PC-3 (cell line): ENCODE measurements at places on chromosomes 16 and 17.

DNA sequence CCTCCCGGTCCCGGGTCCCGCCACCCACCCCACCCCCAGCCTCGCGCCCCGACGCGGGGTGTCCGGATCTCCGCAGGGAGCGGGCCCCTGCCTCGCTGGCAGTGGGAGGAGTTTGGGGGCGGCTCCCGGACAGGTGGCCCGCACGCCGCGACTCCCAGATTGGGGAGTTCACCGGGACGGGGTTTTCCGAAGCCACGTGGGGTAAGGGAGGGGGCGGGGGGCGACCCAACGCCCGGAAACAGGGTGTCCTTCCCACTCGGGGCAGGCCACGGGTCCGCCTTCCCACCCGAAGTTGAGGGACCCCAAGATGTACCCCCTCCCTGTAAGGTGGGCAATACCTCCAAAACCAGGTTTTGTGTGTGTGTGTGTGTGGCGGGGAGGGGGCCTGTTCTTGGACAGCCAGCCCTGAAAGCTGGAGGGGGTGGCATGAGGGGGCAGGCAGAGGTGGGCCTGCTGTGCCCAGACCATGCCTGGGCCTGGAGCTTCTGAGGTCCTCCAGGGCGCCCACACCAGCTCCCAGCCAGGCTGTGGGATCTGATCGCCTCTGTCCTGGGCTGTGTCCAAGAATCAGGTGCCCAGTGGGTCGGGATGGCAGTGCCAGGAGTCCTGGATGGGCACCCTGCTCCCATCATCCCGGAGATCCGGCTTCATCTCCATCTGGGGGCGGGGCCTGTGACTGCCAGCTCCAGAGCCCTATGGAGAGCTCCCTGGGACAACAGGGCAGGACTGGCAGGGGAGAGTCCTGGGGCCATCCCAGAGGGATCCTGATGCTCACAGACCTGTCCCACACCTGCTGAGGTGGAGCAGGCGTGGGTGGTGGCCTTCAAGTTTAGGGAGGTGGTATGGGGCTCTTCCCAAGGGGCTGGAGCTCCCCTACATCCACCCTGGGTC lies 767 bp downstream of the SYNGR2 start:
- DNase-seq: peak; percentile 84

DNA sequence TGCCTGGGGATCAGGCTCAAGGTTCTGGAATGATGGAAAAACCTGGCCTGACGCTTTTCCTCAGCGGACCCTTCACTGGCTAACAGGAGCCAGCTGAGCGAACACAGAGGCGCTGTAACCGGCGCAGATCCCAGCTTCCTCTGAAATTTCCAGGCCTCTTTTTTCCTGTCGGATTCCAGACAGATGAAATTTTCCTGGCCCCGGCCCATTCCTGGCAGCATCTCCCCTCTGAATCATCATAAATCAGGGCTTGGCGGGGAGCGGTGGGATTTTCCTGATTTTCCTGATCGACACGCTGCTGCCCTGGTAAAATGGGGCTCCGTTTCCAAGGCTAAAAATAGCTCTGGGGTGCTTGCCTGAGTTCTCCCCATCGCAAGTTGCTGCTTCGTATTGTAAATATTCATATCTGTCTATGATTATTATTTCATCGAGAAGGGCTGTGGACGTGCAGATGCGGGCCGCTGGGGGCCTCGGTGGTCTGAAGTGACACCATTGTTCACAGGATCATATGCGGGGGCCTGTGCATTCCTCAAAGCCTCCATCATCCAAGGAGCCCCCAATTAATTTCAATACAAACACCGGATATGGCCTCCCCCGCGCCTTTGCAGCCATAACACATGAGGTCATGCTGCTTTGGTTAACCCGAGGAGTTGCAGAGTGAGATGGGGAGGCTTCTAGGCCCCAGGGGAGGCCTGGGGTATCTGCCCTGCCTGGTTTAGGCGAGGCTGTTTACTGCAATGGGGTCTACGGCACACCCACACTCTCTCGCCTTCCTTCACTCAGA lies 45.8 kb upstream of the ETV4 start:
- DNase-seq: peak; percentile 86

GRCh38 chr17:861364-861763 lies 79.2 kb downstream of the MRM3 start:
- no peak for DNase-seq

DNA sequence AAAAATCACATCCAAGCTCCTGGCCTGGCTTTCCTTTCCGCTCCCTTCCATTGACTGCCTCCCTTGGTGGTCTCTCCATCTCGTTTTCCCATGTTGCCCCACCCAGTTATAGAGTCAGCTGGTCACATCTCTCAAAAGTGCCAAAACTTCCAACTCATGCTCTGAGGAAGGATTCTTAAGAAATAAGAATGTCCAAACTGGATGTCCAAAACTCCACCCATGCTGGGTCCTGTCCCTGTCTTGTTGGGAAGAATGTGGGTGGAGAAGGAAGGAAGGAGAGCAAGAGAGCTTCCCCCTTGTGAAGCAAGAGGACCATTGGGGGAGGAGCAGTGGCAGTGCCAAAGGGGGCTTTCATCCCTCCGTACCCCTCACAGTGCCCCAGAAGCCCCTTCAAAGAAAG lies 44.6 kb upstream of the MAP3K14 start:
- DNase-seq: no peak

DNA sequence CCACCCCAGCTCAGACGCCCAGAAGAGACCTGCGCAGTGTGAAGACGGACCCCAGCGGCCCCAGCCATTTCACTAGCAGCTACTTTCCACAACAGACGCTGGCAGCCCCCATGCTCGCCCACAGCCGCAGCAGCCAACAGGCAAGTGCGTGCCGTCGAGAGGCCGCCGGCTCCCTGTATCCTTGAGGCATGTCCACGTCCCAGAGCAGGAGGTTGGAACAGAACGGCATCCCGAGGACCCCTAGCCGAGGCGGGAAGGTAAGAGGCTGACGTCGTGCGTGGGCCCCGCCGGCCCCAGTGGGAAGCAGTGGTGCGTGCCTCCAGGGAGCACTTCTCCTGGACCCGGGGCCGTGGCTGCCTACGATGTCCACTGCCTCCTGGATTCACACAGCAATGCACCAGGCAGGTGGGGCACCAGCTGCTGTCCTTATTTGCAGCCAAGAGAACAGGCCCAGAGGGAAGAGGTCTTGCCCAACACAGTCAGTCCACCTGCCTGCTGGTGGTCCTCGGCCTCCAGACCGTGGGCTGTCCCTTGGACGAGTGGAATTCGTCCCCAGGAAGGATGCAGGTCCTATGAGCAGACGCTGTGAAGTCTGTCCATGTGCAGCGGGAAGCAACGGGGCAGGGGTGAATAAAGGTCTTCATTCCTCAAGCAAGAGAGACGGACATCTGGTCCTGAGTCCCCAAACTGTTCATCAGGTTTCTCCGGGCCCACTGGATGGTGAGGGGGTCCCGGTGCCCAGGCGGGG lies 38.5 kb downstream of the SLC7A5 start:
- DNase-seq: no peak

GRCh38 chr17:72219137-72219823 lies 98.5 kb downstream of the SOX9 start:
- DNase-seq: no peak

DNA sequence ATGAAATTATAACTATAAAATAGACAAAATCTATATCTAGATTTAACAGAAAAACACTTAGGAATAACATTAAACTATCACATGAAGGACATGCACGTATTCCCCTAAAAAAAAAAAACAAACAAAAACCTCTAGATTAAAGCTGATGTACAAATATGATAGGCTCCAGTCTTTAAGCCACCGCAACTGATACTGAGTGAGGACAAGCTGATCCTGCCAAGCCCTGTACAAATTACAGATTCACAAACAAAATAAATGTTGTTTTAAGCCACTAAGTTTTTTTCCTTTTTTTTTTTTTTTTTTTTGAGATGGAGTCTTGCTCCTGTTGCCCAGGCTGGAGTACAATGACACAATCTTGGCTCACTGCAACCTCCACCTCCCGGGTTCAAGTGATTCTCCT lies 35.3 kb downstream of the SMURF2 start:
- no peak for DNase-seq

GRCh38 chr17:50380369-50381259 lies 7.6 kb downstream of the EME1 start:
- DNase-seq: peak; percentile 36

DNA sequence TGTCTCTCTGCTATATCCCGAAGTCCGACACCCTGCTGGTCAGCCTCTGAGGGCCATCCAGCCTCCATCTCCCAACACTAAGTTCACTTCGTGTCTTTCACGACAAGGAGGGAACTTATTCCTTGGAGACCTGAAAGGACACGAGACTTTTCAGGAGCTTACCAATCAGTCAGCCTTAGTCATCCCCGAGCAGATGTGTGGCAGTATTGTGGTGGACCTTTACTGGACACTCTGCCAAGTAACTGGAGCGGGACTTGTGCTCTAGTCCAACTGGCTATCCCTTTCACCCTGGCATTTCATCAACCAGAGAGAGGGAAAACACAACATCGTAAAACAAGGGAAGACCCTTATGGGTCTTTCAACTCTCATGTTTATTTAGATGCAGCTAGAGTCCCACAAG lies 87.1 kb downstream of the EMP2 start:
- DNase-seq: no peak

DNA sequence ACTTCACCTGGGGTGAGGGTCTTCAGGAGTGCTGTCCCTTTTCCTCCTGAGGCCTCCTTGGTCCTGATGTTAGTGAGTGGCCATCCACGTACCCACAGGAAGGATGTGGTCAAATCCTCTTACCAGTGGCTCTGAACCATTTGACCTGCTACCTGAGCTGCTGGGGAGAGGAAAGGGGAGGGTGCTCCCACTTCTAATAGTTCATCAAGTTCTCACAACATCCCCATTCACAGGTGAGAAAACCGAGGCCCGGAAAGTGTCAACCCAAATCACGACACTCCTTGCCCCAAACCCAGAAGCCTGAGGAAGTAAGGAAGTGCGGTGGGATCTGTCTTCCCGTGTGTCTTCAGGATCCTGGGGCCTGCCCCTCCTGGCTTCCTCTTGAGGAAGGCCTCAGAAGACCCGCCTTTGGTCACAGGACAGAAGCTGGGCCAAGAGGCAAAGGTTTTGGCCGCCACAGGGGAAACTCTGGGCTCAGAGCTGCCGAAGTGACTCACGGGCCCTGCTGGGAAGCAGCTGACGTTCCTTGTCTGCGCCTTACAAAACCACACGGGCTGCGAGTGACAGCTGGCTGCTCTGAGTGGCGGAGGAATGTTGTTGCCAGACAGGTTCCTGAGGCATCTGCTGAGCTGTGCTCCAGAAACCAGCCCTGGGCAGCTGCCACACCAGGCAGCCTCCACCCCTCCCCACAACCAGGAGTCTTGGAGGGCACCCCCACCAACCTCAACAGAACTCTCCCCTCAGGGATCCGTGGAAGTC lies 13.9 kb upstream of the KIFC3 start:
- DNase-seq: peak; percentile 95

DNA sequence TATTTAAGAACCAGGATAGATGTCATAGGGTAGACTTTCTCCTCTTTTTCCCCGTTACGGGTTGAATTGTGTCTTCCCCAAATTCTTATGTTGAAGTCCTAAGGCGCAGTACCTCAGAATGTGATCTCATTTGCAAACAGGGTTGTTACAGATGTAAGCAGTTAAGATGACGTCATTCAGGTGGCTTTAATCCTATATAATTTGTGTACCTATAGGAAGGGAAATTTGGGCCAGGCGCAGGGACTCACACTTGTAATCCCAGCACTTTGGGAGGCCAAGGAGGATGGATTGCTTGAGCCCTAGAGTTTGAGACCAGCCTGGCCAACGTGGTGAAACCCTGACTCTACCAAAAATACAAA lies 99.5 kb upstream of the DHX40 start:
- DNase-seq: no peak

GRCh38 chr17:20852990-20853370 lies 189.8 kb downstream of the USP22 start:
- DNase-seq: no peak

DNA sequence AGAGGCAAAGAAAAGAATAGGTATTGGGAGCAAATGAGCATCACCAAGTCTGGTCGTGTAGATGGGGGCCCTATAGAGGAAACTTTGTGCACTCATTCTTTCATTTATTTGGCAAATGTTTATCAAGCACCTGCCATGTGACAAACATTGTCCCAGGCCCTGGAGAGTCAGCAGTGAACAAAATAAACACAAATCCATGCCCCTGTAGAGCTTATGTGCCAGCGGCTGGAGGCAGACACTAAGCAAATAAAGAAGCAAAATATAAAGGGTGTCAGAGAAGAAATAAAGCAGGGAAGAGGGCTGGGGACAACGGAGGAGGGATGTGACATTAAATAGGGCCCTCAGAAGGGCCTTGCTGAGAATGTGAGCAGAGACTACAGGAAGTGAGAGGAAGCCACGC lies 45.5 kb downstream of the KATNIP start:
- no peak for DNase-seq

GRCh38 chr16:72999541-73000019 lies 48.3 kb downstream of the ZFHX3 start:
- no peak for DNase-seq

DNA sequence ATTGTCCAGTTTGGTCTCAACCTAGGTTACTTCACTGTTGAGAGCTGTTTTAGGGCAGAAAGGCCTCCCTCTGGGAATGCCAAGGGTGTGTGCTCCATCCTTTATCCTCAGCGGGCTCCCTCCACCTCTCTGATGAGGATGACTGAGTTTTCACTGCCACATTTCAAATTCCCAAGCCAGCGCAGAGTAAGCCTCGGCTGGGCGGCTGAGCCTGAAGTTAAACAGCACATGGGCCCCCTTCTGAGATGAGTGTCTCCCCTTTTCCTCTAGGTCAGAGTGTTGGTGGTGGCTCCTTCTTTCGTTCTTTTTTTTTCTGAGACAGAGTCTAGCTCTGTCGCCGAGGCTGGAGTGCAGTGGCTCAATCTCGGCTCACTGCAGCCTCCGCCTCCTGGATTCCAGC lies 5.5 kb upstream of the GCSH start:
- no peak for DNase-seq

DNA sequence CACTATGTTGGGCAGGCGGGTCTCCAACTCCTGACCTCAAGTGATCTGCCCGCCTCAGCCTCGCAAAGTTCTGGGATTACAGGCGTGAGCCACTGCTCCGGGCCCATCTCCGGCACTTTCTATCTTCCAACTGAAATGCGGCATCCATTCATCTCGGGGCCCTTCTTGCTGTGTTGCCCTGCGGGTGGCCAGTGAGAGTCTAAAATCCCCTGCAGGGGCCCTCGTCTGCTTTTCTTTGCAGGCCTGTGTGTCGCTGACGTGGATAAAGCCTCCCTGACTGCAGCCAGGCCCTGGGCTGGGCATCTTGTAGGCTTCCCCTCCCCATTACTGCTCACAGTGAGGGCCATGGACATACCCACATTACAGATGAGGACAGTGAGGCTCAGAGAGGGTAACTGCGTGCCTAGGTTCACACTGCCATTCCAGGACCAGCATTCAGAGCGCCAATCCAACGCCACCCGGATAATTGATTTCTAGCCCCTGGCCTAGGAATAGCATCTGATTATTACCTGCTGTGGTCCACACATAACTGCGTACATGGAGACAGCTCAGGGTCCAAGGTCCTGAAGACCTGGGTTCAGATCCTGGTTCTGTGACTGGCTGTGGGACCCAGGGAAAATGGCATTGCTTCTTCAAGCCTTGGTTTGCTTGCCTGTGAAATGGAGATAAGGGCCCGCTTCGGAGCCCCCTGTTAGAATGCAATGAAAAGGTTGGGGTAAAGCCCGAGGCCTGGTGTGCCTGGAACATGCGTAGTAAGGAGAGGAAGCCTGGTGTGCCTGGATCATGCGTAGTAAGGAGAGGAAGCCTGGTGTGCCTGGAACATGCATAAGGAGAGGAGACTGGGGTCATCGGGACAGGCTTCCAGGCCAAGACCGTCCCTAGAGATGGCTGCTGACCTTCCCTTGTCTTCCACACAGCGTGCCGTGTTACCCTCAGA lies 25.0 kb downstream of the CRISPLD2 start:
- DNase-seq: no peak

GRCh38 chr16:72879846-72880245 lies 168.1 kb downstream of the ZFHX3 start:
- DNase-seq: no peak
